ENCODE measurements at places on chromosomes 1 and 21. TPM values are rescaled to one million over a fixed set of nuclear protein-coding genes. Genes with fewer than 3 reads are reported as not detected.

Gene HCN3
- 5.9 TPM for total RNA-seq

Gene RGSL1
- total RNA-seq = not detected

Gene PPM1J
- 1.8 TPM for total RNA-seq

- H3K4me1 ChIP-seq = peaks cover 50% of the 10 kb centered on the region
- no peaks in the 10 kb centered on the region for H3K27me3 ChIP-seq
- no peak for DNase-seq
- H3K36me3 ChIP-seq = no peaks in the 10 kb centered on the region
- H3K27ac ChIP-seq = peak overlapping the region; percentile 44
These were observed 130.6 kb downstream of the MRPS6 start for GRCh38 chr21:34203851-34204420.

DNA sequence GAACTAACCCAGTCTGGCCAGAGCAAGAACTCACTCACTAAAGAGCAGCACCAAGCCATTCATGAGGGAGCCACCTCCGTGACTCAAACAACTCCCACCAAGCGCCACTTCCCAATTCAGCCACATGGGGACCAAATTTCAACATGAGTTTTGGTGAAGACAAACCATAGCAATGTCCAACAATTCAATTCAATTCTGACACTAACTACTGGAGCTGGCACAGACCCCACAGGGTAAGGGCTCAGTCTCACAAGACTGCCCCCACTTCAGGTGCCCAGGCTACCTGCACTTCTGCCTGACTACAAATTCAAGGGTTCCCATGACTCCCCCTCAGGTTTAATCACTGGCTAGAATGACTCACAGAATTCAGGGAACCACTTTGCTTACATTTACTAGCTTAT is 48.8 kb upstream of the RAP1A start:
- H3K4me3 ChIP-seq = no peak overlapping the region
- no peak overlapping the region for H3K27ac ChIP-seq
- no peaks in the 10 kb centered on the region for H3K36me3 ChIP-seq
- peaks cover 18% of the 10 kb centered on the region for H3K4me1 ChIP-seq

GRCh38 chr1:93033029-93033428 is 46.1 kb upstream of the MTF2 start:
- no peak overlapping the region for H3K27ac ChIP-seq
- H3K4me1 ChIP-seq = no peaks in the 10 kb centered on the region
- no peak for DNase-seq
- no peaks in the 10 kb centered on the region for H3K36me3 ChIP-seq
- H3K27me3 ChIP-seq = no peaks in the 10 kb centered on the region

- H3K4me3 ChIP-seq = no peak overlapping the region
- no peak for DNase-seq
- H3K4me1 ChIP-seq = no peaks in the 10 kb centered on the region
- no peak overlapping the region for H3K27ac ChIP-seq
- H3K36me3 ChIP-seq = no peaks in the 10 kb centered on the region
These were observed 53.3 kb upstream of the EPS8L3 start for GRCh38 chr1:109816975-109817535.

GRCh38 chr1:244552336-244552735 is 91.3 kb downstream of the CATSPERE start:
- no peaks in the 10 kb centered on the region for H3K27me3 ChIP-seq
- no peaks in the 10 kb centered on the region for H3K4me1 ChIP-seq
- no peak overlapping the region for H3K27ac ChIP-seq
- no peaks in the 10 kb centered on the region for H3K36me3 ChIP-seq

DNA sequence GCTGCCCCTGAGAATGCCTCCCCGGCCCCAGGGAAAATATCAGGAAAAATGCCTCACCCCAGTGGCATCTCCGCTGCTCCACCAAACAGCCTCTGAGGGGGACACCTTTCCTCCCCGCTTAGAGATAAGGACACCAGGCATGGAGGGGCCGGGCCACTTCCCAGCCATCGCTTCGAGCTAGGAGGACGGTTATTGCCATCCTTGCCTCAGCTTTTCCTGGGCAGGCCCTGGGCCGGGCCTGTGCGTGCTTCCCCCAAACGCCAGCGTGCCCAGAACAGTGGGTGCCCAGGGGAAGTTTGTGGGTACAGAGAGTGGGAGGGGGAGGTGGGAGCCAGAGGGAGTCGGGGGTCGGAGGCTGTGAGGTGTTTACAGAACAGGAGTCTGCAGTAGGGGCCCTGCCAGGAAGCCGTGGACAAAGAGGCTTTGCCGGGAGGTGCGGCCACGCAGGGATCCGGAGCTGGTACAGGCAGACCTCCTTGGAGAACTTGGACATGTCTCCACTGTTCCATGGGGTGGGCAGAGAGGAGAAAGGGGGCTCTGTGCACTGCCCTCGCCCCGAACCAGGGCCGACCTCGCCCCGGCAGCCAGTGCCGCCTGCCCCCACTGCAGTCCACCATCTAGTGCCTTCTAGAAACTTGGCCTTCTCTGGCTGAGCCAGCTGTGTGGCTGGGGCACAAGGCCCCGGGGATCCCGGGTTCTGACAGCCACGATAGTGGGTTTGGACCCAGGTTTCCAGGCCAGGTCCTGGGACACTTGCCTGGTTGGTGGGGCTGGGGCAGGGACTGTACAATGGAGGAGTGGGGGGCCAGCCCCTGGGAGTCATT is 33.5 kb upstream of the TTC34 start:
- H3K36me3 ChIP-seq = no peaks in the 10 kb centered on the region
- H3K27me3 ChIP-seq = no peaks in the 10 kb centered on the region
- no peak for DNase-seq
- no peak overlapping the region for H3K27ac ChIP-seq
- no peak overlapping the region for H3K4me3 ChIP-seq
- H3K4me1 ChIP-seq = no peaks in the 10 kb centered on the region

Data from neural progenitor cell (in vitro differentiated cells).